ENCODE measurements at places on chromosomes 3 and 15. TPM values are rescaled to one million over a fixed set of nuclear protein-coding genes. Genes with fewer than 3 reads are reported as not detected.

The NRG4 gene
- total RNA-seq = not detected

The CFAP92 gene
- total RNA-seq = not detected

The CDAN1 gene
- total RNA-seq = 9.3 TPM

The NUSAP1 gene
- total RNA-seq = 5.3 TPM

The HAPLN3 gene
- total RNA-seq = 4.4 TPM

The MCF2L2 gene
- 1.1 TPM for total RNA-seq

The SPTSSB gene
- total RNA-seq = not detected

The TNNC1 gene
- total RNA-seq = not detected
